ENCODE measurements at places on chromosomes 5 and 9.
A peak's percentile ranks its signal among the peaks of the same experiment; 100 is the strongest.

DNA sequence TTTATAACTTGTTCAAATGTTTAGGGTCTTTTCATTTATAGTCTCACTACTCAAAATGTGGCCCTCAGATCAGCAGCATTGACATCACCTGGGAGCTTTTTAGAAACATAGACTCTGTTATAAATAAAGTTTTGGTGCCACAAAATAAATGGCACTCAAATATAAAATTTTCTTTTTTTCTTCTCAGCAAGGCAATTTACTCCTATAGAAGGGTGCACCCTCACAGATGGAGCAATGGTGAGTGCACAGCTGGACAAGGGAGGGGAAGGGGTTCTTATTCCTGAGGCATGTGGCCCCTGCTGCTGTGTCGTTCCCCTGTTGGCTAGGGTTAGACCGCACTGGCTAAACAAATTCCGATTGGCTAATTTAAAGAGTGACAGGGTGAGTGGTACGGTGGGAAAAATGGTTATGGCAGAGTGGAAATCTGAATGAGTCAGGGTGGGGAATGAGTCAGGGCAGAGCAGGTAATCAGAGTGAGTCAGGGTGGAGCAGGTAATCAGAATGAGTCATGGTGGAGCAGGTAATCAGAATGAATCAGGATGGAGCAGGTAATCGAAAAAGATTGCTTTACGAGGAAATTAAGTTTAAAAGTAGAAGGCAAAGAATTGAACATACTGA is 31.8 kb upstream of the C7 start:
- DNase-seq: no peak

GRCh38 chr5:144202072-144202471 is 31.4 kb downstream of the KCTD16 start:
- DNase-seq: peak; percentile 92

DNA sequence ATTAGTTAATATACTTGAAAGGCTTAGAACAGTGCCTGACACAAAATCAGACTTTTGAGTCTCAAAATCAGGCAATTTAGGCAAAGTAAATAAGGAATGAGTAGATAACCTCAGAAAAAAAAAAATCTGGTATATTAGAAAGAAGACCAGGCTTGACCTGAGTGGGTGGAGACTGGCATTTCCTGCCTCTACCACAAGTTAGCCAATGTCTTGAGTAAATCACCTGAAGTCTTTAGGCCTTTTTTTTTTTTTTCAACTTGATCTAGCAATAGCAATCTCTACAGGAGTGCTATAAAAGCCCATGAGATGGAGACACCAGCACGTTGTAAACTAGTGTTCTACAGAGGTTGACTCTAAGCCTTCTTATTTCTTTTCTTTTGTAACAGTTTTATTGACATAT is 104.2 kb upstream of the RASEF start:
- no peak for DNase-seq

- DNase-seq: no peak
These were observed 145.7 kb upstream of the ALDH1B1 start for GRCh38 chr9:38246833-38247232.

DNA sequence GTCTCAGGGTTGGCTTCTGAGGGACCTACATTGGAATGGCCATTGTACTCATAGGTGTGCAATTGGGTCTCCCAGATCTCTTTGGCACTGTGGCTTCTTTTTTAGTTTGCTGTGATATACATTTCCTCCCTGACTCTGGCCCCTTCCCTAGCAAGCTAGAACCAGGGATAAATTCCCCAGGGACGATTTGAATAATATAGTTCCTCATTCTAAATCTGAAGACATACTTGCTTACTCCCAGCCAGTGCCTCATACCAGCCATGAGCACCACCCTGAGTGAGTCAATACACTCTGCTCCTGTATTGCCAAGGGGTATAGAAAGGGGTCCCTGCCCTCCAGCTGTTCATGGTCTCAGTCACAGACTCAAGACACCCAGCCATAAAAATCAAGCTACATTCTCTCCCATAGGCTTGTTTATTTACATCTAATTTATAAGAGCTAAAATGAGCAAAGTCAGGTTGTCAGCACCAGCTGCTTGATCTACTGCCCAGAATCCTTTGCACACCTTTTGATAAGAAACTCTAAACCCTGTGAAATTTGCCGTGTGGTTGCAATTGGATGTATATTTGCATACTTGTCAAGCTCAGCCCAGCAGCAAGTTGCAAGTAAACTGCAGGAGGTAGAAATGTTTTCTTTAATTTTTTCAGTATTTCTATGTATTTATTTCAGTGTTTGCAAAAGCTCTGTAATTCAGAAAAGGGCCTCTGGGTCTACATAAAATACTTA is 219.9 kb upstream of the IRX1 start:
- DNase-seq: no peak

- DNase-seq: no peak
These were observed 95.7 kb downstream of the INSL6 start for GRCh38 chr9:5089737-5090136.
